ENCODE measurements at places on chromosomes 3 and 15. TPM values are rescaled to one million over a fixed set of nuclear protein-coding genes. Genes with fewer than 3 reads are reported as not detected.

Gene NAALADL2
- 1.7 TPM for total RNA-seq

Gene LMAN1L
- total RNA-seq: not detected

Gene NMB
- total RNA-seq: 5.4 TPM

Gene TARS3
- 10.8 TPM for total RNA-seq

Gene IMPG2
- 0.03 TPM for total RNA-seq

Gene BMF
- 6.9 TPM for total RNA-seq

Gene CCR8
- not detected for total RNA-seq

Gene ACTRT3
- total RNA-seq: 0.24 TPM

Gene HTR3E
- not detected for total RNA-seq

Gene PPP2R3A
- total RNA-seq: 10.9 TPM

Gene PP2D1
- not detected for total RNA-seq

Gene LIPC
- not detected for total RNA-seq

Gene LMOD3
- 0.19 TPM for total RNA-seq

Gene C3orf62
- total RNA-seq: 2.1 TPM

Gene CYP8B1
- not detected for total RNA-seq

Gene PIERCE2
- total RNA-seq: 4.1 TPM

Gene STARD9
- total RNA-seq: 2.2 TPM

Gene GOLGA8S
- not detected for total RNA-seq

Gene NR1I2
- total RNA-seq: not detected
